ENCODE measurements at places on chromosomes 6 and 20.

DNA sequence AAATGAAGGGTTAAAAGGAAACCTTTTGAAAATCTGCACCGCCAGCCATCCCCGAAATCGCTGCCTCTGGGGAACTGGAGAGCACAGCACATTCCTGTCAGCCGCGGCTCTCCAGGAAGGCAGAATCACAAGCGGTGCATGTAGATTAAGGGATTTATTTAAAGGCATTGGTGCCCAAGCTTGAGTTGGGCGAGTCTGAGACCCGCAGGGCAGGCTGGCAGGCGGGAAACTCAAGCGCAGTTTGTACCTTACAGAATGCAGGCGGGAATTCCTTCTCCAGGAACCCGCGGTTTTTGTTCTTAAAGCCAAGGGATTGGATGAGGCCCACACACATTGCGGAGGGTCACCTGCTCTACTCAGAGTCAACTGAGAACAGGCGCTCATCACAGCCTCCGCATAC, 10.8 kb downstream of the GPR31 start:
- DNase-seq: no peak

GRCh38 chr6:131258010-131258652, 122.9 kb downstream of the AKAP7 start:
- no peak for DNase-seq

DNA sequence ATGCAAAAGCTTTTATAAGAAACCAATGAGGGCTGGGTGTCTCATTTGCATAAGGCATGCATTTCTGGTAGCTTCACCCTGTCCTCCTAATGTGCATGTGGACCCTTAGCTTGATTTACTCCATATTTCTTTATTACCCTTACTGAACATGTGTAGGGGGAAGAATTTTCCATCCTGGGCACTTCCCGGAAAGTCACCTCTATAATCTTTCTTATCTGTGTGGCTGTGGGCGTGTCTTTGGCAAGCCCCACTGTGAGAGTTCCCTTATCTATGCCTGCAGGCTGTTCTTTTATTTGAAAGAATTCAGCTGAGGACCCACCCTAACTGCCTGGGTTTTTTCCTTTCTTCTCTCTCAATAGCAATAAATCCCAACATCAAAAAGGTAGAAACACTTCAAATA, 627.8 kb downstream of the DOK5 start:
- no peak for DNase-seq

DNA sequence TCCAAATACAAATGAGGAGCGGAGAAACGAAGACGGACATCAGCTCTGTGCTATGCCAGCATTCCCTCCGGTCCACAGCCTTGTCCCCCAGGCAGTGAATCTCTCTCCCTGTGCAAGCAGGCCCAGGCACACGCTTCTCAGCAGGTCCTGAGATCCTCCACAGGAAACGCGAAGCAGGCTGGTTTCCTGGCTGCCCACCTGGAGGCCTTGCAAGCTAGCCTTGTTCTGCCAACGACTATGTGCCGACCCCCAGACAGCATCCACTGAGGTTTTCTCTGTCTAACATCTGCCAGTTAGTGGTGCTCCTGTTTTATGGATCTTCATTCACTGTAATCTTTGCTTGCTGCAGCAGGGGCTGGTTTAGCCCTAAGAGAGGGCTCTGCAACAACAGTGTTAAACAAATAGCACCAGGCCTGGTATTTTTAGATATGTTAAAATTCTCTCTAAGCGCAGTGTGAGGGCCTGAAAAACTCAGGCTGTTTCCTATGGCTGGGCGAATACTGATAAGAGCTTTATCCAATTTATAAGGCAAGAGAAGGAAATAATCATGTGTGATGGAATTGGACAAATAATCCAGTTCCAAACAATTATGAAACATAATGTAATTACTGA, 386.0 kb upstream of the ARID1B start:
- no peak for DNase-seq

DNA sequence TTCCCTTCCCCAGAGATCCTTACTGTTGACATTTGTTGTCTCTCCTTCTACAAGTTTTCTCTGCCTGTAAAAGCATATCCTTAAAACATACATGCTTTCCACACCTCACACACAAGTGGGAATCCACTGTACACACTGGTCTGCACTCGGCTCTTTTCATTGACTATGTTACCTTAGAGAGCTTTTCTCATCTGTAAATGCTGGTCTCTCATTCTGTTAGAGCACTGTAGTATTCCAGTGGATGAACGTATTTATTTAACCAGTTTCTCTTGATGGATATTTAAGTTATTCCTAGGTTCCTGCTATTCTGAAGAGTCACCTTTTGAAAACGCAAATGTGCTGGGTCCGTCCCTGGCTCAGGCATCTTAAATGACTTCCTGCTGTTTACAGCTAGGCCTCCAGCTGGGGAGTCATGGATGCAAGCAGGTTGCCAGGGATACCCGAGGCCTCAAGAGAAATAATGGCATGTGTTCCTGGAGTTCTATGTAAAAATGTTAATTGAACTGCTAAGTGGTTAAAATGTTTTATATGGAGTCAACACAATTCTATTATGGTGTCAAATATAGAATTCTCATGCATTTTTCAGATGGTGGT, 61.1 kb upstream of the TGM3 start:
- DNase-seq: no peak

DNA sequence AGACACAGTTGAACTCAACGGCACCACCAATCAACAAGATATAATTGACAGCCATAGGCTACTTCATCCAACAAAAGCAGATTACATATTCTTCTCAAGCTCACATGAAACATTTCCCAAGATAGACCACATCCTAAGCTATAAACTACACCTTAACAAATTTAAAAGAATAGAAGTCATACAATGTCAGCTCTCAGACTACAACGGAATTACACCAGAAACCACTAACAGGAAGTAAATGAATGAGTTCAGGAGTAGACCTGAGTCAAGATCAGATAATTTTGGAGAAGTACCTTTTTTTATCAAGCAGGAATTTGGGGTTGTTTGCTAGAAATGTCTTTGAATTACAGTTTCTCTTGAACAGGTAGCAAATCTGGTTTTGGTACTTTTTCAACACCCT, 237.8 kb downstream of the TBX18 start:
- no peak for DNase-seq

- DNase-seq: no peak
Measured at GRCh38 chr6:89410788-89411144, 1.3 kb downstream of the RRAGD start.

DNA sequence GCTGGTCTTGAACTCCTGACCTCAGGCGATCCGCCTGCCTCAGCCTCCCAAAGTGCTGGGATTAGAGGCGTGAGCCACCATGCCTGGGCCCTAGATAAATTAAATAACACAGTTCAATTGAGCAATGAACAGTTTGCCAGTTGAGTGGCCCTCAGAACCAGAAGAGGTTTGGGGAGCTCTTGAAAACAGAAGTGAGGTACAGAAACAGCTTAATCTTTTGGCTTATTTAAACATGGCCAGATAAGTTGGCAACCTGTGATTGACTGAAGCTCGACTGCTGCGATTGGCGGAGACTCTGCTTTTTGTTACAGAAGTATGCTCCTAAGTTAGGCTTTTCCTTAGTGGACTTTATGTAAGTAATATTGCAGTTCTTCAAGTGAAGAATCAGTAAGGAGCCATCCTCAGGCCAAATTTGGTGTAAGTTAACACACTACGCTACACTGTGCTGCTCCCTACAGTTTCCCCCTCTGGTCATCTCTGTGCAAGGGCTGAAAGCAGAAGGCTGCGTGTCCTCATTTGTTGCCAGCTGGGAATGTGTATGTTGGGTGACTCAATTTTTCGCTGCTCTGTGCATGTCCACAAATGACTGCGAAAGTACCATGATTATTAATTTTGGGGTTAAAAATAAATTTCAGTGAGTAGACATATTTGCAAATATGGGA, 9.8 kb downstream of the XRN2 start:
- DNase-seq: no peak

DNA sequence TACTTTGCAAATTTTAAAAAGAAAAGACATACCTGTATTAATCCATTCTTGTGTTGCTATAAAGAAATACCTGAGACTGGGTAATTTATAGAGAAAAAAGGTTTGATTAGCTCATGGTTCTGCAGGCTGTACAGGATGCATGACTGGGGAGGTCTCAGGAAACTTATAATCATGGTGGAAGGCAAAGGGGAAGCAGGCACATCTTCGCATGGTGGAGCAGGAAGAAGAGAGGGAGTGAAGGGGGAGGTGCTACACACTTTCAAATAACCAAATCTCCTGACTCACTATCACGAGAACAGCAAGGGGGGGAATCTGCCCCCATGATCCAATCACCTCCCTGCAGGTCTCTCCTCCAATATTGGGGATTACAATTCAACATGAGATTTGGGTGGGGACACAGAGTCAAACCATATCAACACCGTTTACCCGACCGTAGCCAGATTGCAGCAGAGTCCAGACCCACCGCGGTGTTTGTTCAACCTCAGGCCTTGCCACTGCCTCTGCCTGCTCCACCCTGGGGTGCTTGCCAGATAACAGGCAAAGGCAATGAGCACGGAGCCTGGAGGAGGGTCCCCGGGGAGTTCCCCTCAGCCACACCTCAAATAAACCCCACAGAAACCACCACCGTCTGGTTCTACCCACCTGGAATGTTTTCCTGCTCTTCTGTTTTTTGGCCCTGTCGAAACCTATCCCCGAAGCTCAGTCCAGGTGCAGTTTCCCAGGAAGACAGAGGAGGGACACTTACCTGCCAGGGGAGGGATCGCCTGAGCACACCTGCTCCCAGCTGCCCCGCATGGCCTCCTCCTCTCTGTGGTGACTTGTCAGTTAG, 142.2 kb upstream of the AFDN start:
- DNase-seq: no peak

- no peak for DNase-seq
Measured at GRCh38 chr20:10352934-10353824, 80.8 kb downstream of the MKKS start.

DNA sequence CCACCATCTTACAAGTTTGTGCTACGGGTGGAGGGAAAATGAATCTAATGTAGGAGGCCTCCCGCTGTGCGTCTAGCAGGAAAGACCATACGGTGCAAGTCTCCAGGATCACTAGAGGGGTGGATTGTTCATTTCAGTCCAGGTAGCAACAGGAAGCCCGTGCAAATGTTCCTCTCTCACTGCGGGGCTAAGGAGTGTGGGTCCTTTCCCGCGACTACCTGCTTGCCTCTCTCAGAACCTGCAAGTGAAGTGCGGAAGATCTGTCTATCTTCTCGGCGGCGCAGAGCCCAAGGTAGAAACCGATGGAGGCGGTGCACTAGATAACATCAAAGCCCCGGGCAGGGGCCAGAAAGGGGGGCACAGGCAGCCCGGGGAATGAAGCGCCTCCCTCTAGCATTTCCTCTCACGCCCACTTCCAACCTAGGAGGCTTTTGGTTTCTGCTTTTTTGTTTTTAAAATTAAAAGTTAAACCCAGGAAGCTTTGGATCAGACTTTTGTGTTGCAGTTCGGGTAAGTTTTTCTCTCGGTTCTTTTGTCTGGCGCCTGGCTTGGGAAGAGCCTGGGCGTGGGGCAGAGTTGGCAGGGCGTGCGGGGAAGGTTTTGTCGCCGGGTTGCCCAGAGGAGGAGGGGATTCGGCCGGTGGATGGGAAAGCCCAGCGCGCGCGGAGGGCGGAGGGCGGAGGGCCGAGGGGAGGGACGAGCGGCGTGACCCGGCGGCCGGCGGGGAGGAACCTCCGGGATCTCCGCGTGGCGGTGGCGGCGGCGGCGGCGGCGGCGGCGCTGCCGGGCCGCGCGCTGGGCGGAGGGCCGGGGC, 3.5 kb upstream of the HIVEP1 start:
- DNase-seq: peak; percentile 79

DNA sequence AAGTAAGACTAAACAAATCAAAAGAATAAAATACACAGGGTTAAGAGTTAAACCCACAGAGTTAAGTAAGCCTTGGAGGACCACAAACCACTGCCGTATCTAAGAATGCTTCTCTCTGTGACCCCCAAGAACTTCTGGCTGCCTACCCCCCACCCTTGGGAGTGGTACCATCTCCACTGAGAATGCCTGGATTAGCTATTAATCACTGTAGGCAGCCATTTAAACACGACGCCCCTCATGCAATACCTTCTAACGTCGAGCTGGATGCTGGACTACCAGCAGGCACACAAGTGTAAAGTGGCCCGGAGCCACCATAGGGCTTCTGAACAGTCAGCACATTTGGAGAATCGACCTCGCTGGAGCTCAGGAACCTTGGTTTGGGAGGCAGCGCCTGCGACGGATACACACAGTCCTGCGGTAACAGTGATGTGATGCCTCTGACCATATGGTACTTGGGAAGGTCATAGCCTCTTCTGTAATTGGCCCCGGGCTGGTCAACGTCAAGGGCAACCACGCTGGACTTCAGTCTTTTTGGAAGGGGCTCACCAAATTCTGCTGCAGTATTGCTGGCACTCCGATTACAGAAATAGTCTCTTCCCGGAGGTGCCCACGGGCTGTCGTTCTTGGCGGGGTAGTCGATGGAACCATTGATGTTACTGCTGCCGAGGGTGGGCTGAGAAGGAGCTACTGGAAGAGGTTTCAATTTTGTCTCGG, 18.0 kb downstream of the ZNF217 start:
- no peak for DNase-seq

DNA sequence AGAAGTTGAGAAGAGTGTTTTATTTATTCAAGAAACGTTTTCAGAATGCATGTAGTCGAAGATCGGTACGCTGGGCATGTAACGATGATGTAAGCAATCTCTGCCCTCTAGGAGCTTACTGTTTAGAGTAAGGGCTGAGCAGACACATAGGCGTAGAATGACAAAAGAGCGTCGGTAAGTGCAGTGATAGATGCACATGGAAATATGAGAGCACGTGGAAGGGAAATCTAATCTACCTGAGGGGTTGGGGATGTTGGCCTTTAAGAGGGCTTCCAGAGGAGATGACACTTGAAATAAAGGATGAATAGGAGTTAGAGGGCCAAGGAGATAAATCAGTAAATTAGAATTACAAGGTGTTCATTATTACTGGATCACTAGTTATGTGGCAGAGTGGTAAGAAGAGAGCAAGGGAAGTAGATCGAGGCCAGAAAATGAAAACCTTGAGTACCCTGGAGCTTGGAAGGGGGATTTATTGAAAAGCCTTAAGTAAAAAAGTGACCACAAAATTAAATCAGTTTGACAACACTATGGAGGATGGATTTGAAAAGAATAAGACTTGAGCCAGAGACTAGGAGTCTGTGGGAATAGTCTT, 782 bp downstream of the TRMT11 start:
- DNase-seq: peak; percentile 56

DNA sequence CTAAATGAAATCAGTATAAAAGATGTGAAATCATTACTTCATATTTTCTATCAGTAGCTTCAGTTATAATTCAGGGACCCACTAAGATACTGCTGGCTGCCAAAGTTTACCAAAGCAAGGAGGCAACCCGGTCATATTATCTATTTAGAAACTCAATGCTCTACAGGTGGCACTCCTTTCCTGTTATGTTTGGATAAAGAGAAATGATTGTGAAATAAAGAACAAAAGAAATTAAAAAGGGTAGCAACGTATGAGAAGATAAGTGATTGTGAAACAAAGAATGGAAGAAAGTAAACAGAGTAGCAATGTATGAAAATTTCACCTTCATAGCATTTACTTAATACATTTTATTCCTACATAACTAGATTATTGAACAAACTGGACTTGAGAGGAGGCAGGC, 45.2 kb downstream of the RSPH3 start:
- no peak for DNase-seq

DNA sequence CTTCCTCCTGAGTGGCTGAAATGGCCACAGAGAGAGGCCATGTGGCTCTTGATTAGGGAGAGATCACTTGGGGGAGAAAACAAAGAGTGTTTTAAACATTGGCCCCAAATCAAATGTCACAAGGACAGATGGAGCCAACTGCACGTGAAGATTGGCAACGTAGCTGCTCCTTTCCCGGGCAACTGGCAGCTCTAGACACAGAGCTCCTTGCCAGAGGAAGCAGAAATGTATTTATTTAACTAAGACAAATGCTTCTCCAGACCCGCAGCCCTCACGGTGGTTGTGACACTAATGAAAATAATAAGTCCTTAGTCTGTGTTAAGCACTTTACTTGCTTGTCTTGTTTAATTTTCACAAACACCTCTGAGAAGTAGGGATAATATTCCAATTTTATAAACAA, 49.6 kb upstream of the DSN1 start:
- DNase-seq: no peak

Data from ELR (cell line).